Retinal pigment epithelial cell (primary cell): ENCODE measurements at places on chromosomes 16 and 17.

DNA sequence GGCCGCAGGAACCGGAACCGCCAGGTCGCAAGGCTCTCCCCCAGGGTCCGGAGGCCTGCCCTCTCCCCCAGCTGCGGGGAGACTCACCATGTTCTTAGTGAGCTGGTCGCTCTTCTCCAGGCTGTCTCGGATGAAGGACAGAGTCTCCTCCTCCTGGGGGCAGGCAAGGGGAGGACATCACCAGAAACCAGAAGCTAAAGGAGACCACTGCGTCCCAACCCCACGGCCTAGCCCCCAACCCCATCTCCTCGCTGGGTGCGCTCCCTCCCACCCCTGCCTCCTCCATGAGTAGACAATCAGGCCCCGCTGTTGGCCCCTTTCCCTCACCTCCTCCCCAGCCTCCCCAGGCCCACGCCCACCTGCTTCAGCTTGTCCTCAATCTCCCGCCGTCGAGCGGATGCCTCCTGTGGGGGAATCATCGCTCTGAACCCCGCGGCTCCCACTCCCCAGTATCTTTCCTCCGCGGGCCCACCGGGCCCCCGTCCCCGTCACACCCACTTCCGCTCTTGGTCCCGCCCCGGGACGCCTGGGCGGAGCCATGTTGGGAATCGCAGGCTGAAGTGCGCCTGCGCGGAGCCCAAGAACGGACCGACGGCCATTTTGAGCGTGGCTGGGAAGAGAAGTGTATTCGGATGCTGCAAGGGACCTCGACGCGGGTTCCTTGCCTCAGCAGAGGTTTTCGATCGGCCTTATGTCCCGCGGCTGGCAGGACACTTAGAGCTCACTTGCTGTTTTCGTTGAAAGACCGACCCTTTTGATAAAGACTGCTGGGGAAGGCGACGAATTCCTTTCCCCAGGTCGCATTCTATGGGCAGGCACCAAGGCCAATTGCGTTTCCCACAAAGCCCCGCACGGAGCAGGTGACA, at the start of gene EXOC7:
TSS of gene EXOC7 (minus strand) at position 514 of the 866 bp plus-strand sequence. CDS start at position 419, 95 bp downstream.
- DNase-seq, result peak; percentile 51

DNA sequence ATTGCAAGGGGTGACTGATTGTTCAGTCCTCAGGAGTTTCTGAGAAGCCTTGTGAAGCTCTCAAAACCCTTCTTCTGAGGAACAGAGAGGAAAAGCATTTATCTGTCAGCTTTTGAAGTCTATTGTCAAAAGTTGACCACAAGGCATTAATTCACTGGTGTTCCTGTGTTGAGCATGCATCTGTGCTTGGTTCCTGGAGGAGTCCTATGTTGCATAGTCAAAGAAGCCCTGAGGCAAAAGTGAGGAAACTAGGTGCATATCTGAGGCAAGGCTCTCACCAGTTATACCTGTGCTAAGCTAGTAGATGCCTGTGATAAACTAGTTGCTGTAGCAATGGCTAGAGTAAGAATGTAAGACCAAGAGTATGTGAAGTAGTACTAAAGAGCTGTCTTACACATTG, 1.8 kb upstream of the HEATR6 start:
- DNase-seq, result no peak

- DNase-seq, result no peak
Measured at GRCh38 chr16:53740476-53740875, 36.5 kb downstream of the FTO start.

- no peak for DNase-seq
Measured at GRCh38 chr17:1126801-1127550, 52.8 kb downstream of the ABR start.

DNA sequence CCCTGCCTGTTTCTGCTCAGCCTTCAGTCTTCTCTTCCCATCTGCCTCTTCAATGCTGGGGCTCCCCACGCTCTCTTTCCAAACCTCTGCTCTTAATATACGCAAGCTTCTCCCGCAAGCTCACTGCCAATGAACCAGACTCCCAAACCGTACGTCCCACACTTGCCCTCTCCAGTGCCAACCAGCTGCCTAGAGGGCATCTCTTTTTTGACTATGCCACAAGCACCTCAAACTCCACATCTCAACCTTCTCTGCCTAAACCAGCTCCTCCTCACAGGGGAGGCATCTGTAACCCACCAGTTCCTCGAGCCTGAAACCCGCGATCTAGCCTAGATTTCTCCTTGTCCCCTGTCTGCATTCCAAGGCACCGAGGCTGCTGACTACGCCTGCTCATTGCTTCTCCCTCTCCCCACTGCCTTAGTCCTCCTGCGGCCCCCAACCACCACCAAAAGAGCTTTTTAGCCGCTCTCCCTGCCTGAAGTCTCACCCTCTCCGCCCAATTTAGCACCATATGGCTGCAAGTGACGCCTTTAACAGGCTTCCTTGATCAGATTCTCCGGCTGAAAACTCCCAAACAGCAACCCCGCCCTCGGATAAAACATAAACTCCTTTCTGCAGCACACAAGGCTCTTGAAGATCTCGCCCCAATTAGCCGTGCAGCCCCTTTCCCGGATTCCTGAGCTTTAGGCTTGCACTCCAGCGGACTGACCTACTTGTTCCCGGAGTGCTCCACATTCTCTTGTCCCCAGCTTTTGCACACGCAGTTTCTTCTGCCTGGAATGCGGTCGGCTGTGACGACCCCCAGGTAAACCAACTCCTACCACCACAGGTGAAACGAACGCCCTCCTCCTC, 1.5 kb downstream of the GGA2 start:
- DNase-seq, result no peak

- DNase-seq, result no peak
Measured at GRCh38 chr16:74111456-74111982, 185.1 kb upstream of the PSMD7 start.

- no peak for DNase-seq
Measured at GRCh38 chr17:76968707-76969597, 100.7 kb downstream of the MGAT5B start.

- peak; percentile 27 for DNase-seq
Measured at GRCh38 chr17:60628252-60628889, 28.4 kb downstream of the PPM1D start.

DNA sequence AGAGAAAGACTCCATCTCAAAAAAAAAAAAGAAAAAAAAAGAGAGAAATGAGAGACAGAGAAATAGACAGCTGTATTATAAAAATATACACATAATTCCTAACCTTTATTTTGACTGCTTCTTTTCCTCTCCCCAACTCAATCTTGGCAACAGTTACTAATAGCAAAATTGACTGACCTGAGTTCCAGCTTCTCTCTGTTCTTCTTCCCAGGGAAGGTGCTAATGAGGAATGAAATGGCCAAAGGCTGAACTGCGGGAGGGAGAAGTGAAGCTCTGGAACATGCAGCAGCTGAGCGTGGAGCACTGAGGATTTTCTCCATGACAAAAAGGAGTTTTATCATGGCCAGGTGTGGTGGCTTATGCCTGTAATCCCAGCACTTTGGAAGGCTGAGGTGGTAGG, 25.2 kb upstream of the PRKCA start:
- DNase-seq, result no peak

DNA sequence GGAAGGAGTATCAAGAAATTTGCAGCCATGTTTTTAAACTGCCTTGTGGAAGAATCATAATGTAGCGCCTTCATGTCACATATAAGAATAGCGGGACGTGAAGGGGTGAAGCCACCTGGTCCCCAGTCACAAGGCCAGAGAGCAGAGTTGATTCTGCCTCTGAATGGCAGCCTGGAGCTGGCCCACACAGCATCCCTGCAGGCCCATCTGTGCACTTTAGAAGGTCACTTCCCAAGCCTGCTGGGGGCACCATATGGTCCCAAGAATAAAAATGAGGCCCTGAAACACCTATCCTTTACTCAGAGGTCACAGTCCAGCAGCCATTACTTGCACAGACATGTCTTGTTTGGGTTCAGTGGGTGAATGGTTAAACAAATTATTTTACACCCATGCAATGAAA, 15.0 kb downstream of the CD300E start:
- no peak for DNase-seq

DNA sequence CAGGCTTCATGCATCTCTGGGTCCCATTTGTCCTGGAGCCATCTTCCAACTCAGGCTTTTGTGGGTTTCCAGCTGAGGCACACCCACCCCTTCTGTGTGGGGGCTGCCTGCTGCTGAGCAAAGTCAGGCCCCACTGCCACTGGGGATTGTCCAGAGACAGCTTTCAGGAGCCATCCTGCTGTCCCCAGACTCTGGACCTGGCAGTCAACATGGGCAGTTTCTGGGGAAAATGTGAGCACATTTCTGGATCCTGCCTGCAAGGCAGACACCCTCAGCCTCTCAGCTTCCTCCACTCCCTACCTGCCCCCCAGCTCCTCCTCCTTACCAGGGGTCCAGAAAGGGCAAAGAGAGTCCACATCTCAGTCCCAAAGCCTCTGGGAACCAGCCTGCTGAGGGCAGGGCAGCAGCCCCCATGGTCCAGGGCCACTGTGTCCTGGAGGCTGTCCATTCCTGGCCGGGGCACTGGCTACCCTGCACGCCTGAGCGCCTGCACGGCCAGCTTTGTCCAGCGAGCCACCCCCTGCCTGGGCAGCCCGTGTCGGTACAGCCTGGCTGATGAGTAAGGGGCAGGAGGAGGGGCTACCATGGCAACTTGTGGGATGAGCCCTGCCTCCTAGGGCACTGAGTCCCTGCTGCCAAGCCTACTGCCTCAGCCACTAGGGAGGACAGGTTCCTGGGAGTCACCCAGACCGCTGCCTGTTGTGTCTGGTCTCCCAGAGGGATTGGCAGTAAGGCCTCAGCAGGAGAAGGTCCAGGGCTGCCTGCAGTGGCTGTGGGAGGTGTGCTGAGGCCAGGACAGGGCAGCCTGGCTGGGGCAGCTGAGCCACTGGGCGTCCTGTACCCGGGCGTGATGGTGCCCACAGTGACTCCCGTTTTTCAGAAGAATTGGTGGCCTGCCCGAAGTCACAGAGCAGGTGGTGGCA, at the start of gene SLC47A2:
TSS of gene SLC47A2 (minus strand) at position 477 of the 923 bp plus-strand sequence. CDS start at position 448, 29 bp downstream.
- DNase-seq, result no peak

- DNase-seq, result no peak
Measured at GRCh38 chr17:17647524-17648178, 33.6 kb upstream of the RAI1 start.

DNA sequence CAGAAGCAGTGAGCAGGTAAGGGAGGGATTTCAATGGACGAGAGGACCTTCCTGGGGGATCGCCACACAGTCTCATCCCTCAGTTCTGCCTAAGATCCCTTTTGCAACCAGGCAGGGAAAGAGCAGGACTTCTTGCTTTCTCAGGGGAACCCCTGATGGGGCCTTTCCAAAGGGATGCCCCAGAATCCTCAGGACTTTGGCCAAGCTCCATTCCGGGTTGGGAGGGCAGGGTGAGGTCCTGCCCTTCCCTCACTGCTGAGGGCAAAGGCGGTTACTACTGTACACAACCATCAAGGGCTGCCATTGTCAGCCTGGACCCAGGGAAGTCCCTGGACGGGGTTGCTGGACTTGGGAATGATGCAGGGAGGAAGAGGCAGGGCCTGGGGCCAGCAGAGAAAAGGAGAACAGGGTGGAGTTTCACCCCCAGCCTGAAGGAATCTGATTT, 9.7 kb downstream of the PRR29 start:
- no peak for DNase-seq

GRCh38 chr17:36856222-36856621, 81.1 kb upstream of the LHX1 start:
- no peak for DNase-seq

DNA sequence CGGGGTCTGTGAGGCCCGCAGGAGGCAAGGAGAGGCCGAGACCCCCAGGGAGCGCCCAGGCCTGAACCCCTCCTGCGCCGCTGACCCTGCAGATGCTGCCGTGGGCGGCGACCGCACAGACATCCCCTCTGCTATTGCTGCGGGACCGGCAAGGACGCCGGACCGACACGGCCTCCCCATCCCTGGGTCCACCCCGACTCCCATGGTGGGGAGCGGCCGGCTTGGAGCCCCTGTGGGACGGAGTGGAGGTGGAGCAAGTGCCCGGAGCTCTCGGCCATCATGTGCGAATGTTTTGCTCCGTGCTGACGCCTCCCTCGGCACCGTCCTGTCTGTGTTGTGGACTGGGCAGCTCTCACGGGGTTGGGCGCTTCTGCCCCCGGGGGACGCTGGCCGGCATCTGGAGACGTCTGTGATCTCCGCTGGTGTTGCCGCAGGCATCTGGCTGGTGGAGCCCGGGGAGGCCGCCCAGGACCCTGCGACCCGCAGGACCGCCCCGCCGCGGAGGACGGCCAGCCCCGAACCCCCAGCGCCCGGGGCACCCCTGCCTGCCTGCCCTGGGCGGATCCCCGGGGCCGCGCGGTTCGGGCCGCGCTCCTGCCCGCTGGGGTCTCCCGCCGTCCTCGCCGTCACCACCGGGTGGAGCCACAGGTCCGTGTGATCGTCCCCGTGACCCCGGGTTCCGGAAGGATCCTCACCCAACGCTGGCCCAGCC, 12.8 kb upstream of the GNG13 start:
- no peak for DNase-seq

DNA sequence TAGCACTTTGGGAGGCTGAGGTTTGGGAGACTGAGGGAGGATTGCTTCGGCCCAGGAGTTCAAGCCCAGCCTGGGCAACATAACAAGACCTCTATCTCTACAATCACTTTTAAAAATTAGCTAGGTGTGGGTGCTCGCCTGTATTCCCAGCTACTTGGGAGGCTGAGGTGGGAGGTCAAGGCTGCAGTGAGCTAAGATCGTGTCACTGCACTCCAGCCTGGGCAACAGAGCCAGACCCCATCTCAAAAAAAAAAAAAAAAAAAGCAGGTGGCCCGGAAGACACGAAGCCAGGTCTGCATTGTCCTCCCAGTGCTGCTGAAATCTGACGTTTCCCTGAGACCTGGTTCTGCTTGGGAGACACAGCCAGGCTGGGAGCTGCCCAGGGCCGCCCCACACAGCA, 18.8 kb upstream of the TIMP2 start:
- DNase-seq, result no peak

- DNase-seq, result no peak
Measured at GRCh38 chr16:84988328-84989080, 22.8 kb downstream of the ZDHHC7 start.

GRCh38 chr17:49343273-49343672, 18.8 kb downstream of the ZNF652 start:
- DNase-seq, result no peak

GRCh38 chr17:35079547-35080423, 16.3 kb upstream of the RFFL start:
- no peak for DNase-seq

DNA sequence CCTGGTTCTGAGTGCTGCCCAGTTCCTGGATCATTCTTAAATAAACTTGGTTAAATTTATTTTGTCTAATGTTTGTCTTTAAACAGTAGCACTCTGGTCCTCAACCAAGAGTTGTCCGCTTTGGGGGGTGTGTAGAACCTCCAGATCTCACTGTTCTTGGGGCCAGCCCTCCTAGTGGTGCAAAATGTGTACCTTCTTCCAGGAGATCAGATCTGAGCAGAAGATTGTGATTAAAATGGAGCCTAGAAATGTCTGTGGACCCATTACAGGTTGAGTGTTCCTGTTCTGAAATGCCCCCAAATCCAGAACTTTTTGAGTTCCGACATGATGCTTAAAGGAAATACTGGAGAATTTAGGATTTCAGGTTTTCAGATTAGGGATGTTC, 46.0 kb upstream of the CLEC18A start:
- DNase-seq, result no peak

DNA sequence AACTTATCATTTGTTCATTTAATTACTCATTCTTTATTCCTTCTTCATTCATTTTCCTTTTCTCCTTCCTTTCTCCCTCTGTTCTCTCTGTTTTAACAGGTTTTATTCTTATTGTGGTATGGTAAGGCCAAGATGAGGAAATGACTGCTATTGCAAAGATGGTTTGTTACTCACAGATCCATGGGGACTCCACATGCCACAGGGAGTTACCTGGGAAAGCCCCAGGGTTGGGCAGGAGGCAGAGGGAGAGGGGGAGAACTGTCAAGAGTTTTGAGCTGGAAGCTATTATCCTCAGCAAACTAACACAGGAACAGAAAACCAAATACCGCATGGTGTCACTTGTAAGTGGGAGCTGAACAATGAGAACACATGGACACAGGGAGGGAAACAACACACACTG, 453.3 kb downstream of the WWOX start:
- no peak for DNase-seq

GRCh38 chr16:51549836-51550235, 398.8 kb upstream of the SALL1 start:
- DNase-seq, result no peak
